ENCODE measurements at places on chromosomes 16 and 17.

GRCh38 chr16:84643674-84644073, 4.6 kb upstream of the KLHL36 start:
- DNase-seq, result no peak

- no peak for DNase-seq
These were observed 110.4 kb downstream of the VAT1L start for GRCh38 chr16:77898671-77899211.

GRCh38 chr16:29011112-29011511, 26.3 kb downstream of the LAT start:
- DNase-seq, result peak; percentile 37

- no peak for DNase-seq
These were observed 2.0 kb downstream of the CRYM start for GRCh38 chr16:21276090-21276489.

GRCh38 chr17:82528484-82529265, 9.1 kb downstream of the FOXK2 start:
- peak; percentile 63 for DNase-seq

DNA sequence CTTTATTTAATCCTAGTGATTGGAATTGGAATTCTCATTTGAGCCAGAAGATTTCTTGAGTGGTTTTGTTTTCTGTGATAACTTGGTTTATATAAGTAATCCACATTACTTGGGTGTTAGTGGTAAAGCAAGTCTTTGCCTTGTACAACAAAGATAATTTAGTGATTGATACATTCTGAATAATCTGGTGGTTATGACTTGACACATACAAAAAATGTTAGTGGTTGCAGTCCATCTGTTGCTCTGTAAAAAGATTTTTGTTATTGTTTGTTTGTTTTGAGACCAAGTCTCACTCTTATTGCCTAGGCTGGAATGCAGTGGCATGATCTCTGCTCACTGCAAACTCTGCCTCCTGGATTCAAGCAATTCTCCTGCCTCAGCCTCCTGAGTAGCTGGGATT, 13.2 kb downstream of the OMG start:
- no peak for DNase-seq

GRCh38 chr17:17691468-17692263, 10.4 kb downstream of the RAI1 start:
- no peak for DNase-seq

- DNase-seq, result peak; percentile 60
These were observed 20.7 kb downstream of the NXN start for GRCh38 chr17:958712-959451.

- DNase-seq, result no peak
These were observed 86.8 kb downstream of the RPTOR start for GRCh38 chr17:80631142-80632045.

DNA sequence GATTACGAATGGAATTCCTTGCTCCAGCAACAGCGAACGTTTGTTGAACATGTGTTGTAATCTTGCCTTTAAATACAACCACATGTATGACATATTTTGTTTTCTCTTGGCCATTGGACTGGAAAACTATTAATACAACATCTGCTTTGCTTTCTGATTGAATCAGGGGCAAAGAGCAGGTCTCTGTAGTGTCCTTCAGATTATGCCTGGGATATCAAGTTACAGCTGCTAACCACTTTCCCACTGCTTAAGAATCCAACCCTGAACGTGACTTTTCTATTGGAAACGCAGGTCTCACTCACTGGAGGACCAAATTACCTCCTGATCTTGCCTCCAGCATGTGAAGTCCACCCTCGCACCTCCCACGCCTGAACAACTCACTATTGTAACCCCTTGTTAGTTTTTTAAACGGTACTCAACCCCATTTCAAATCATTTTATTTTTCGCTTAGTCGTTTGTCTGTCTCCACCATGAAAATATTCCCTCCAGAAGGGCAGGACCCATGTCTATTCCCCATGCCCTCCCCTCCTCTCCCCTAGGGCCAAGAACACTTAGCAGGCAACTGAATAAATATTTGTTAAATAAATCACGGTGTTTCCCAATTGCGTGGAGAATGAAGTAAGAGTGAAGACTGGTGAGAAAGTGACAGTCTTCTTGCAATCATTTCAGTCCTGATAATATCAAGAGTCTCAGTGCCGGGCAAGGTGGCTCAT, 57.4 kb upstream of the MRTFB start:
- DNase-seq, result no peak

GRCh38 chr16:17446661-17447060, 24.1 kb downstream of the XYLT1 start:
- DNase-seq, result no peak

DNA sequence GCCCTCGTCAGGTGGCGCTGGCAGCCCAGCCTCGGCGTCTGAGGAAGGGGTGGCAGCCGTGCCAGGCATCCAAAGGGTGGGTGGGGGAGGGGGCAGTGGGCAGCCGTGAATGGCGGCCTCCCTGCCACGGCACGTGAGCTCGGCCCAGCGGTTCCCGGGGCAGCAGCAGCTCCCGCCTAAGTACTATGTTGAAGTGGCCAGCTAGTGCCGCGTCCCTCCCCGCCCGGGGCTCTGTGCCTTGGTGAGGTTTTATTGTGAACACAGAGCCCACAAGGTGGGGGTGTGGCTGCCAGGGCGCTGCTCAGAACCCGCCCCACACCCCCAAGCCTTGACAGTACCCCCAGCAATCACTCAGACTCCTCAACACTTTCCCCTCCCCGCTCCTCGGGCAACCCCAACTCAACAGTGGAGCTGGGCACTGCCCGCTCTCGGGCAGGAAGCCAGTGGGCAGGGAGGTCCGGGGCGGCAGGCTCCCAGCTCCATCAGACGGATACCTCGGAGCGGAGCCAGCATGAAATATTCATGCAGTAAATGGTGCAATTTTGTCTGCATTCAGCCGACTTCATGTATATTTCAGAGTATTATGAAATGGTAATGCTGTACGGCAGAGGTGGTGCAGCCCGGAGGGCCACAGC, 80.4 kb downstream of the ENGASE start:
- DNase-seq, result no peak

DNA sequence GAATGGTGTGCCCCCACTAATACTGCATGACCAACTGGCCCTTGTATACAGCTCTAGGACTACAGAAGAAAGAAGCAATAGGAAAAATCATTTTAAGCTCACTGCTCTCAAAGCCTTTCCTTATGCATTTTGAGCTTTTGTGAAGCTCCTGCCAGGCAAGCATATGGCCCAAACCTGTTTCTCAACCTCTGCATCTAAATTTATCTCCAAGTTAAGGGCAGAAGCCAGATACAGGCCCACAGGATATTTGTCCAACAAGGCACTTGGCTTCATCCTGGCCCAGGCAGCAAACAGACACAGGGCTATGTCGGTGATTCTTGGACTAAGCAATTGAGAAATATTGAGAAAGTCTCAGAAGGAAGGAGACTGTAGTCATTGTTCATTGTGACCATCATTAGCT, 43.9 kb downstream of the CCT6B start:
- DNase-seq, result no peak

DNA sequence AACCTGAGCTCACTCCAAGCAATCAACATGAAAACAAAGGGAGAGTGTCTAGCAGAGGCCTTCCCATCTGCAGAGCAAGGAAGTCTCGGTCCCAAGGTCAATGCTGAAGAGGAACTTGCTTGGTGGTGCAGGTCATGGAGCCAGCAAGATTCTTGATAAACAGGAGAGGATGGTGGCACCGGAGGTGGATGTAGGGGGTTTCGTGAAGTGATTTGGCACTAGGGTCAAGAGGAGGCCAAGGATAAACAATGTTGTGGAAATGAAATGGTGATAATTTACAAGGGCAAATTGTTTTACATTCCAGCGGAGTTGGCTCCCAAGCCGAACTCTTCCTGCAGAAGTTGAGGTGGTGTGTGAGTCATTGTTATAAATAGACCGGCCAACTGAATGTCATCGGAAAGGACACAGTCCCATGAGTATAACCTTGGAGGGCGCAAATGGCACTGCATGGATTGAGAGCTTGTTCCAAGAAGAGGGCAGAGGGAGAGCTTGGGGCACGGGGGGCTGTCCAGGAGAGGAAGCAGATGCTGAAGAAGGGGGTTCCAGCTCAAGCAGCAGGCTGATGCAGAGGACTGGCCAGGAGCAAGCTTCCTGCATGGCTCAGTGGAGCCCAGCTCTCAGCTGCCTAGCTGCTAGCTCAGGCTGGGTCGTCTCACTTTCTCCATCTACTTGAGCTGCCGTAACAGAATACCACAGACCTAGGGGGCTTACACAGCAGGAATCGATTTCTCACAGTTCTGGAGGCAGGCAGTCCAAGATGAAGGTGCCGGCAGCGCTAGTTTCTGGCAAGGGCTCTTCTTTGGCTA, 136.6 kb downstream of the COPRS start:
- DNase-seq, result no peak

DNA sequence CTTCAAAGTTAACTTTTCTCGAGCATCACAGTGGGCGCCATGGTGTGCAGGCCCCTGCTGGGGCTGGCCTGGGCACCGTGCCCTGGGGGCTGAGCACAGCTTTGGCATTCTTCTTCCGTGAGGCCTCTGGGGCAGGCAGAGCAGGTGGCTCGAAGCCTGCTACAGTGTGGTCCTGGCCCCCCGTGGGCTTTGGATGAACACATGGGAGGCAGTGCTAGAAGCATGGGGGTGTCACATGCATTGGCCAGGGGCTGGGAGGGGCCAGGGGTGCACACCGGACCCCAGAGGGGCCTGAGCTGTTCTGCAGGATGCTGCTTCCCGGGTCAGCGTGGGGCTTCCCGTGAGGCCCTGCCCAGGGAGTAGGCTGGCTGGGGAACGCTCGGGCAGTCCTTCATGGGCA, 12.1 kb upstream of the C16orf74 start:
- no peak for DNase-seq
